CD8-positive, alpha-beta T cell (primary cell): ENCODE measurements at places on chromosomes 1 and 21.

DNA sequence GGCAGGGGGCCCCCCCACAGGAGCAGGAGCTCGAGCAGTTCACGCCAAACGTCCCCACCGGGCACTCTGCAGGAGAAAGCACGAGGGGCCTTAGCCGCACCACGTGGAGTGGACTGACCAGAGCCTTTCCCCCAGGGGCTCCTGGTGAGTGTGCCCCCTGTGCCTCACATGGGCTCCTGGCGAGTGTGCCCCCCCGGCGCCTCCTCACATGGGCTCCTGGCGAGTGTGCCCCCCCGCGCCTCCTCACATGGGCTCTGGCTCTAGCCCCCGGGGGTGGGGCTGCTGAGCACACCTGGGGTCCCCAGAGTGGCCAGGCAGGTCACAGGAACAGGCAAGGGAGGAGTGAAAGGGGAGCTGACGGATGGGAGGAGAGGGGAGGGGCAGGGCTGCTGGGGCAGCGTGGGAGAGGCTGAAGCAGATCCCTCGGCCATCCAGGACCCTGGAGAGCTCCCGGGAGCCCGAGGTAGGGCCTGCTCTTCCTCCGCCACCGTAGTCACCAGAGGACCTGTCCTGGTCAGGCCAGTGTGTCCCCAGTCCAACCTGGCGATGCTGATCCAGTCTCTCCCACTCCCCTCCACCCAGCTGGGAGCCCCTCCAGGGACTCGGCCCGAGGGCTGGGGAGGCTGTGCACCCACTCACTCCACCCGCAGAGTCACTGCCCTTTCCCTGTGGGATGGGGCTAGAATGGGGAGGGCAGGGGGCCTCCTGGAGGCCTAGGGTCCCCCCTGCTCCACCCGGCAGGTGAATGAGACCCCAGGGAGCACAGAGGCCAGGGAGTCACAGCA is 47.6 kb downstream of the ARHGEF16 start:
- no peak for DNase-seq

GRCh38 chr1:54397090-54397591 is 9.1 kb downstream of the SSBP3 start:
- DNase-seq: no peak

DNA sequence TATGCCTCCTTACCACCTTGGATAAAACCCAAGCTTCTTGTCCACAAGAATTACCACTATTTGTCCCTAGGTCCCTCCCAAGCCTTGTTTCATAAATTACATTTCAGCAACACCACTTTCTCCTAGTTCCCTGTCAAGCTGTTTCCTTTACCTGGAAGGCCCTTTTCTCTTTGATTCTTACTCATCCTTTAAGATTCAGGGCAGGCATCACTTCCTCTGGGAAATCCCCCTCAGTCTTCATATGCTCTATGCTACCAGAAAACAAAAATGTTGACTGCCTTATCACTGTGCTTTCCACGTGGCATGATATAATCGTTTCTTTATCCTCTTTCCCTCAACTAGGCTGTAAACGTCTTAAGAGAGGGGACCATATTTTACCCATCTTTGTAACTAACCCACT is 102.7 kb downstream of the LYST start:
- DNase-seq: no peak

DNA sequence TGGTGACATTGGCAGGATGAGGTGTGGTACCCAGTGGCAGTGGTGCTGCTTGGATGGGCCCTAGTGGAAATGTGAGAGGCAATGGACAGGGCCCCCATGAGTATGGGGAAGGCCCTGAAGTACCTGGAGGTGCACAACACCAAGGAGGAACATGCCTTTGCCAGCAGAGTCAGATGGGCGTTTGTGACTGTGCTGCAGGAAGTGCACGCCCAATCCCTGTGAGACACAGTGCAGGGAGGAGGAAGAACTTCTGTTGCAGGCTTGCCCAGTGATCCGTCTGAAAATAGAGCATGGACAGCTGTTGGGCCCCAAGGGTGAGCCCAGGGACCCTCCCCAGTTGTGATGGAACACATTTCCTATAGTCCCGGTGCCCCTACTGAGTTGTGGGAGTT is 42.7 kb downstream of the GJA5 start:
- no peak for DNase-seq

DNA sequence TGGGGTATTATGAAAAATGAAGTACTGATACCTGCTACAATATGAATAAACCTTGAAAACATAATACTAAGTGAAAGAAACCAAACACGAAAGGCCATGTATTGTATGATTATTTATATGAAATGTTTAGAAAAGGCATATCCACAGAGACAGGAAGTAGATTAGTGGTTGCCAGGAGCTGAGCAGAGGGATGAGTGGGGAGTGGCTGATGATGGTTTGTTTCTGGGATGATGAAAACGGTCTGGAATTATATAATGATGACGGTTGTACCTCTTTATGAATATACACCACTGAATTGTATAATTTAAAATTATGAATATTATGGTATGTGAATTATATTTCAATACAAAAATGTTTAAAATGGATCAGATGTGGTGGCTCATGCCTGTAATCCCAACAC is 63.8 kb upstream of the MPC2 start:
- DNase-seq: no peak

DNA sequence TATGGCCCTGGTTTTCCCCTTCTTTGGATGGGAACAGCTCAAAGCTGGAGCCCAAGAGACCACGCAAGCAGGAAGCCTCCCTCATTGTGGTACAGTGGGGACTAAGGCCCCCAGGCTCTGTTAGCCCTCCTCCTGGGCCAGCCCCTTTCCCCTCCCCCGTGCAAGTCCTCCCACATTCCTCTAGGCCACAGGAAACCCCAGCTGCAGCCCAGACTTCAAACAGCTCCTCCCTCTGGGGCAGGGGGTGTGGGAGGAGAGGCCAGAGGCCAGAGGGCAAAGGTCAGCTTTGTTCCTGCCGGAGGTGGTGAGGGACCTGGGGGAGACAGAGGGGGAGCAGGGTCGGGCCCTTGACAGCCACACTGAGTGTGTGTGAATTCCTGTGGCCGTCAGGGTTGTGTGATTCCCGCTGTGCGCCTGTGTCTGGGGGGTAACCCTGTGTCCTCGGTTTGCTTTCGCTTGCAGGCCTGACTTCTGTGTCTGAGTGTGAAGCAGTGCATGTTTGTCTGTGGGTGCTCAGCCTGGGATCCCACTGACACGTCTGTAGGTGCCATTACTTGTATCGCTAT is 3.4 kb upstream of the AHDC1 start:
- DNase-seq: no peak

DNA sequence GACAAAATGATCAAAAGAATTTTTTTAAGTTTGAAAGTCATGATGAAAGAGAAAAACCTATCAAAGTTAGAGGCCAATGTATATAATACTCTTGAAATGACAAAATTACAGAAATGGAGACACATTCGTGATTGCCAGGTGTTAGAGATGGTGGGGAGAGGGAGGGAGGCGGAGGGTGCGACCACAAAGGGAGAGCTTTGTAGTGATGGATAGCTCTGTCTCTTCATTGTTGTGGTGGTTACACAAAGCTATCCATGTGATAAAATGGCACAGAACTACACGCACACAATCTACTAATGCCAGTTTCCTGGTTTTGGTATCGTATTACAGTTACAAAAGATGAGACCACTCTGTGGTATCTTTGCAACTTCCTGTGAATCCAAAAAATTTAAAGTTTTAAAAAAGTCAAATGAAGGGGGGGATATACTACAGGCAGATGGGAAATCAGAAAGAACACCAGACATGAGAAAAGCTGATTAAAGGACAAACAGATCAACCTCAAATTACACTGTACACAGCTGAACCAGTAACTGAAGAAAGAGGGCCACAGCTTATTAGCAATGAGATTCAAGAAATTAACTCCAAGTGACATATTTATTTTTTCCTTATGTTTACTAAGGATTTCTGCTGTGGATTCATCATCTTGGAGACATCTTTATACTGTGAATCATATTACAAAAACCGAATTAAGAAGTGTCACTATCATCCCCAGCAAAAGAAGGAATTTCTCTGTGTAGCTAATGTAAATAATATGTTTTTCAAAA is 199.1 kb downstream of the SLC45A1 start:
- DNase-seq: no peak

- DNase-seq: no peak
Observed at GRCh38 chr1:89260566-89261255, 11.9 kb downstream of the GBP5 start.

DNA sequence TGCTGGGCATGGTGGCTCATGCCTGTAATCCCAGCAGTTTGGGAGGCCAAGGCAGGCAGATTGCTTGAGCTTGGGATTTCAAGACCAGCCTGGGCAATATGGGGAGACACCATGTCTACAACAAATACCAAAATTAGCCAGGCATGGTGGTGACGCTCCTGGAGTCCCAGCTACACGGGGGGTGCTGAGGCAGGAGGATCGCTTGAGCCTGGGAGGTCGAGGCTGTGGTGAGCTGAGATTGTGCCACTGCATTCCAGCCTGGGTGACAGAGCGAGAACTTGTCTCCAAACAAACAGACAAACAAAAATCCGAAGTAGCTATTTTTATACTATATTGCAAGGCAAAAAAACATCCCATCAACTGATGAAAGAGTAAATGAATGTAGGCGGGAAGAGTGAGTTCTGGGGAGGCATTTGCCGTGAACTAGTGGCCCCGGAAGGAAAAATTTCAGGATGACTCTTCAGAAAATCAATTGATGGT is 40.6 kb downstream of the NCMAP start:
- DNase-seq: no peak

- DNase-seq: no peak
Observed at GRCh38 chr1:51439895-51440294, 79.2 kb downstream of the EPS15 start.

- peak; percentile 25 for DNase-seq
Observed at GRCh38 chr1:19651141-19651737, 7.1 kb downstream of the NBL1 start.
